ENCODE measurements at places on chromosomes 6 and 20.

- no peak for DNase-seq
Observed at GRCh38 chr20:8367689-8368088, 235.6 kb downstream of the PLCB1 start.

DNA sequence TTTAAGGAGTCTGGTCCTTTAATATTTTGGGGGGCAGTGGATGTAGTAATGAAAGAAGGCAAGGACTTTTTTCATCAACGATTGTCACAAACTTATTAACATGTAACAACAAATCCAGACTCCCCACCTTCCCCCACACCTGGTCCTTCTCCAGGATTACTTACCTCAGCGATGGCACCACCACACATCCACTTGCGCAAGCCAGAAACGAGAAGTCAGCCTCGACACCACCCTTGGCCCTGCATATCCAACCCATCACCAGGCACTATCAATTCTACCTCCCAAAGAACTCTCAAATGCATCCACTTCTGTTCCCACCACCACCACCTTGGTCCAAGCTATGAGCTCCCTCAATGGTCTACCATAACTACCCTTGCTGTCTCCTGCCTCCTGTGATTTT lies 6.6 kb downstream of the EZR start:
- DNase-seq, result no peak

GRCh38 chr6:121724576-121724975 lies 289.1 kb downstream of the GJA1 start:
- DNase-seq, result no peak

DNA sequence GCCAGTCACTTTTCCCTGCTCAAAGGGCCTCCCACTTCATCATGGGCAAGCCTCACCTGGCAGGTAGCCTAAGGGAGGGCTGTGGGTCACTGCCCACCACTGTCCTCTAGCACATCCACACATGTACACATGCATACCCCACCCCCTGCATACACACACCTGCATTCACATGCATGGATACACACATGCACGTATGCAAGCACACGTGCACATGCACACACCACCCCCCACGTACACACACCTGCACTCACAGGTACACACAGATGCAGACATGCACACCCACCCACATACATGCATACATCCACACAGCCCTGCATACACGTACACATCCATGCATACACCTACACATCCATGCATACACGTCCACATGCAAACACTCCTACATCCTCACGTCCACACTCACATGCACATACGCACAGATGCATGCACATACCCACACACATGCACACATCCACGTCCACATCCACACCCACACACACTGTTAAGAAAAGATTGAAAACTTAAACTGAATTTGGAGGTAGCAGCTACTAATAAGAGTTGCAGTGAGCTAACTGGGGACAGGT lies 14.0 kb upstream of the EXOC2 start:
- no peak for DNase-seq

- no peak for DNase-seq
Observed at GRCh38 chr6:158457616-158458278, 102.1 kb upstream of the TMEM181 start.

- DNase-seq, result peak; percentile 23
Observed at GRCh38 chr20:19934792-19935491, 82.2 kb upstream of the NAA20 start.

GRCh38 chr20:47466704-47467459 lies 34.8 kb upstream of the NCOA3 start:
- DNase-seq, result no peak

DNA sequence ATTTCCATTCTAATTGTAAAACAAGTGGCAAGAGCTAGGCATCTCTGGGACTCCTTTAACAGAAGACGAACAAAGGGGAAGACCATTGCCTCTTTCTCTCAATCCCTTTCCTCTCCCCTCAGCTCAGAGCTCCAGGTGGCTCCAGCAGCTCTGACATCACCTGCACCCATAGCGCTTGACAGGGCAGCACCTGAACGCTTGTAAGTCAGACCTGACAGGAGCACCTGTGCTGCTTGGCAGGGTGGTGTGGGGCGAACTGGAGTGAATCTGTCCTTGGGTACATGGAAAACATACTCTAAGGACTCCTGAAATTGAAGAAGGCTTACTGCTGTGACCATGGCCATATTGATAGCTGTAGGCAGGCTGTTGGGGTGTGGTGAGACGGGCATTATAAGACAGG lies 409.5 kb upstream of the AGPAT4 start:
- no peak for DNase-seq

- DNase-seq, result no peak
Observed at GRCh38 chr6:56803594-56803993, 151.3 kb upstream of the BEND6 start.

DNA sequence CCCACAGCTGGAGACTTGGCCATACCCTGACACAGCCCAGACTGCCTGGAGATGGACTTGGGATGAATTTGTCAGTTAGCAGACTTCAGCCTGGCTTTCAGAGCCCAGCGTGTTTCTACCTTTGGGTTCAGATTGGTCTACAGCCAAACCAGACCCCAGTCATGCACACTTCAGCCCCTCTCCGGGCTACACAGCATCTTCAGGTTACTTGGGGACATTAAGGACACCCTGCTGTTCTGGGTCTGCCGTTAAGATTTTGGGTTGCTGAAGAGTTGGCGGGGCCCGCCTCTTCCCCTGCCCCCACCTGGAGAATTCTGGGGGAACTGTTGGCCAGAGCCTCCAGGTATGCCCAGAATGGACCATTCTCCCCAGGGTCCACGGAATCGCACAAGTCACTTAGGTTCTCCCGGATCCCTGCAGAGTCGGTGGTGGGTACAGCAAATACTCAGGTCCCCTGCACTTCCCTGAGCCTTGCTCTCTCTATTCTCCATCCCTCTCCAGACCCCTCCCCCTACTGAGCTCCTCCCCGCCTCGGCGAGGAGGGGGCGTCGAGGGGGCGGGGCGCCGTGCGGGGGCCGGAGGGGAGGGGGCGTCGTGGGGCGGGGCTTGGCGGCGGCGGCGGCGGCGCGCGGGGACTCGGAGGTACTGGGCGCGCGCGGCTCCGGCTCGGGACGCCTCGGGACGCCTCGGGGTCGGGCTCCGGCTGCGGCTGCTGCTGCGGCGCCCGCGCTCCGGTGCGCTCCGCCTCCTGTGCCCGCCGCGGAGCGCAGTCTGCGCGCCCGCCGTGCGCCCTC lies at the start of gene PTK7:
Gene PTK7 (plus strand): TSS at position 645 of the 794 bp plus-strand sequence. CDS start 175 bp downstream, outside the sequence.
- peak; percentile 15 for DNase-seq

DNA sequence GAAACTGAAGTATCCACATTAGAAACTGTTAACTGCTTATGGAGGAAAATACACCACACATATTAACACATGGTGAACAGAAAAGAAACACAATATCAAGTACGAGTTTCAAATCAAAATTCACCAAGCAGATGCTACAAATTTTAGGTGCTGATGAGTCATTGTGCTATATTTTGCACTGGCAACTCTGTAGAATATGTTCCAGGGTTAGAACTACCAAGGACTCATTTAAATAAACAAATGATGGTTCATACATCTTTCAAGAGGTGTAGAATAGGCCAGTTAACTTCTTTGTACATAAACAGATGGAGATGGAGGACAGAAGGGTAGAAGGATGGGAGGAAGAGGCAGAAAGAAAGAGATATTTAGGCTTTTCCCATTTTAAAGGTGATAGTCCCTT lies 184.9 kb downstream of the ARHGAP18 start:
- no peak for DNase-seq

DNA sequence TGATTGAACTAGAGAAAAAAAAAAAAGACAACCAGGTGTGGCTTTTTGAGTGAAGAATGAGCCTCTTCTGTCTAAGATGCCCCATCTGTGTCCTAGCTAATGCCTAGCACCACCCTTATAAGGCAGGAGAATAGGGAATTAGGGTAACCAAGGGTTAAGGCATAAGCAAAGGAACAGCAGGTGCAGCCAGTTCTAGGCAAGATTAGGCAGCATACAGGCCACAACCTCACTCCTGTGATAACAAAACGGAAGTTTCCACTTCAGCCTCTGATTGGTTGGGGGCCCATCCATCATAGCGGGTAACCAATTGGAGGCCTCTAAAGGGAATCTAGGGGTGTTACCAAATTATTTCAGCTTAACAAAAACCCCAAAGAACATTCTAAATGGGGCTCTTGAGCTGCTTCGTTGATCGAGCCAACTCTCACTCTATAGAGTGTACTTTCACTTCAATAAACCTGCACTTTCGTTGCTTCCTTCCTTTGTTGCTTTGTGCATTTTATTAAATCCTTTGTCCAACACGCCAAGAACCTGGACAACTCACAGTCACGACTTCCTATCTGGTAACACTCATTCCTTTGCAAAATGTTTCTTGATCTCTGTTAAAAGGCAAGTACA lies 61.9 kb upstream of the TAGAP start:
- peak; percentile 95 for DNase-seq

- DNase-seq, result no peak
Observed at GRCh38 chr6:1708820-1709219, 99.1 kb downstream of the FOXC1 start.

DNA sequence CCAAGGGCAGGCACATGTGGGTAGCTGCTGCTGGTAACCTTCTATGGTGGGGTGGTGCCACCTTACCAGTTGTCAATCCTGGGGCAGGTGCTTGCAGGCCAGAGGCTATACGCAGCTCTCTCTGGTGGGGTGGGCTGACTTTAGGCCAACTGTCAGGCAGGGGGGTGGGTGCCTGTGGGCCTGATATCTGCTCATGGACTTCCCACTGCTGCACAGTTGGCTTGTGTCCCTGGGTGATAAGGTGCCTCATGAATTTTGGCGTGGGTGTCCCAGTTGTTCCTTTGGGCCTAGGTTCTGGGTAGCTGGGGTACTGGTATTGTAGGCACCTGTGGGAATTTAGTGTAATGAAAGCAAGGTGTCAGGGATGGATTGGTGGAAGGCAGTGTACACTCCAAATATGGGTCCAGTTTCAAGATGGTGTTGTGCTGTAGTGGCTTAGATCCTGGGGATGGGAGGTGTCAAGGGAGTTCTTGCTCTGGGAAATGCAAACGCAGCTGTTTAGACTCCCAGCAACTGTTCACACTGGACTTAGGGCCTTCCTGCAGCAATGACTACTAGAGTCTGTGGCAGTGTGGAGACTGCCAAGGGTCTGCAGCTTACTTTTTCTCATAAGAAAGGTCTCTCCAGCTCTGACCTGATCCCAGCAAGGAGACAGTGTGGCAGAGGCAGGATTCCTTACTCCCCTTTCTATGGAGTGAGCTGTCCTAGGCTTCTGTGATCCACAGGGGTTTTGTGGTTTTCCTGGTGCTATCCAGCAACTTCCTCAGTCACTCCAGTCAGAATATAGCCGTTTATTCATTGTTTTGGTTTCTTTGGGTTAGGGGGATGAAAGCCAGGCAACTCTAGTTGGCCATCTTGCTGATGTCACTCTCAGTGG lies 128.2 kb downstream of the CRYBG1 start:
- no peak for DNase-seq

DNA sequence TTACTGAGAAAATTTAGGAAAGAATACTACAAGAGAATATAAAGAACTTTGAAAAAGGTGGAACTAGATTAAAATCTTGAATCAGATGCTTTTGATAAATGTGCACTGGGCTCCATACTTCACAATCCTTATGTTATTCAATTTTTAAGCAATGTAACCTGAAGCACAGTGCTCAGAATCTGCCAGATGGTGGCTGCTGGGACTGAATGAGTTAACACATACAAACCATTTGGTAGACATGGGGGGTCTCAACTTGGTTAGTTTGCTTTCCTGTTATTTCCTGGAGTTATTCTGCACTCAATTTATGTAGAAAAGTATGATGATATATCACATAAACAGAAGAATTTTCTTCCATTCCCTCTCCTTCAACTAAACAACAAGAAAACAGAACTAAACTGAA lies 326.5 kb downstream of the RNGTT start:
- no peak for DNase-seq

- no peak for DNase-seq
Observed at GRCh38 chr6:64591676-64592036, 956.1 kb downstream of the PHF3 start.

DNA sequence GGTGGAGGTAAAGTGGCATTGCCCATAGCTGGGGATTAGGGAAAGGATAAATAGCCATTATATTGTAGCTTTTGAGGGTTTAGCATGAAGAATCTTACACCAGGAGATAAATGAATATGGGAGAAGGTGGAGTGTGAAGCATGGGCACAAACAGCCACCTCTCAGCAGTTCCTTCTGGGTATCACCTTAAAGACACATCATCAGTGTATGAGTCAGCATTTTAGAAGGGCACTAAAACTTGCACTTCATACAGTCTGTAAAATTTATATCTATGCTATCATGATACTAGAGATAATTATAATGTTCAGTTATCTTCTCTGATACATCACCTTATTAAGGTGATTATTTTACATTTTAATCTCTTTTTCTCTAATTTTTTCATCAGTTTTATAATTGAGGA lies 25.3 kb downstream of the SLC35A1 start:
- DNase-seq, result no peak

GRCh38 chr6:113010196-113010989 lies 663.3 kb downstream of the RFPL4B start:
- no peak for DNase-seq

- peak; percentile 70 for DNase-seq
Observed at GRCh38 chr6:27161946-27162603, 85.4 kb upstream of the PRSS16 start.

- peak; percentile 41 for DNase-seq
Observed at GRCh38 chr6:98946879-98947410, 801 bp downstream of the FBXL4 start.

DNA sequence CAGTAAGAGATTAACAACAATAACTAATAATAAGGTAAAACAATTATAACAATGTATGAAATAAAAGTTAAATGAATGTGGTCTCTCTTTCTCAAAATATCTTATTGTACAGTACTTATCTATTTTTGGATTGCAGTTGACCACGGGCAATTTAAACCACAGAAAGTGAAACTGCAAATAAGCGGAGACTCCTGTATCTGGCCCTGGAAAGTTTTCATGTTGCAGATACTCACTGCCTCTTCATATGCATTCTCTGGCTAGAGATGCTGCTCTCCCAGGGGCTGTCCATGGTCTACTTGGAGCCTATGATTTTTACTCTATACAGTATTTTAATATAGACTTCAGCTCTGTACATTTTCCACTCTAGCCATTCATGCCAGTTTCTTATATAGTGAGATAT lies 230.8 kb downstream of the FUT9 start:
- DNase-seq, result no peak

DNA sequence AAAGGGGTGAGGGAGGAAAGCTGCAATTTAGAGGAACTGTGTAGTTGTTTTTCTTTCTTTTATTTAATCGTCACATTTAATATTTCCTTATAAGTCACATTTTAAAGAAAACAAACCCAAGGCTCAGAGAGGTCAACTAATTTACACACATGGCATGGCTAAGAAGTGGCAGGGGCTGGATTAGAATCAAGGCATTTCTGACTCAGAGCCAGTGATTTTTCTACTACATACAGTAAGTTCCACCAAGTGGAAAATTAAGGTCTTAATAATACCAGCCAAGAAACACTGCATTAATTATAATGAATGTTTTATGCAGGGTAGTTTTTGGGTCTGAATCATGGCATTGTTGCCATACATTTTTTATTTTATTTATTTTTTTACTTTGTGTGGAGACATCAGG lies 607.7 kb upstream of the CITED2 start:
- DNase-seq, result no peak

DNA sequence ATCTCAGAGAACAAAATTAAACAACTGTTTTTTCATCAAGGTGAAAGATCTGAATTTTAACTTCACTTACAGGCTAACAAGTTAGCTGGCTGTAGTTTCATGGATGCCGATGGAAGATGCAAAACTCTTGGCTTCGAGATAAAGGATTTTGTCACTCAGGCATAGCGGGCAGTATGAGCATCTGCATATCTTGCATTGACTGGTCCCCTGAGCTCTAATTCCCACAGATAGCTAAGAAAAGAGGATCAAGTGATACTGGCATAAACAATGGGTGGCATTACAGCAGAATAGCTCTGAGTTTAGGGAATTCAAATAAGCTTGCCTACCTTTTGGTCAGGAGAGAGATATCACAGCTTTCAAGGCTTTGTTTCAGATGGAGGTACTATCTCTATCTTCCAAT lies 1.8 kb upstream of the CLVS2 start:
- no peak for DNase-seq

Data from CD4-positive, alpha-beta T cell treated with Interleukin-12 subunit alpha and Interleukin-12 subunit beta, for 1 hour (primary cell).